ENCODE measurements at places on chromosomes 5 and 9. TPM values are rescaled to one million over a fixed set of nuclear protein-coding genes. Genes with fewer than 3 reads are reported as not detected.

GRCh38 chr5:83270311-83270710 is 193.0 kb downstream of the XRCC4 start:
- no peak for DNase-seq

The TEX48 gene
- not detected for total RNA-seq

The ARAP3 gene
- 2.6 TPM for total RNA-seq

The DBH gene
- not detected for total RNA-seq

The PRDM9 gene
- total RNA-seq: not detected

DNA sequence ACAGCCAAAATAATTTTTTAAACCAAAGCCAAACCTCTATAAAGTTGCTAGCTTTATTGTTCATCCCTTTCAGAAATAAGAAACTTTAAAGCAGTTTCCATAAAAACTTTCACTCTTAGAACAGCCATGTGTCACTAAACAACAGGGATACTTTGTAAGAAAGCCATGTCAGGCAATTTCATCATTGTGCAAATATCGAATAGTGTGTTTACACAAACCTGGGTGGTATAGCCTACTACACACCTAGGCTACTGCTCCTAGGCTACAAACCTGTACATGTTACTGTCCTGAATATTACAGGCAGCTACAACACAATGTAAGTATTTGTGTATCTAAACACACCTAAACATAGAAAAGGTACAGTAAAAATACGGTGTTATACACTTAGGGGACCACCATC is 59.9 kb downstream of the TLE1 start:
- no peak for DNase-seq

- DNase-seq: no peak
Observed at GRCh38 chr5:143319437-143320227, 83.9 kb downstream of the NR3C1 start.

- DNase-seq: no peak
Observed at GRCh38 chr9:130936285-130937117, 2.5 kb downstream of the FIBCD1 start.

The PCDHA11 gene
- 0.36 TPM for total RNA-seq

DNA sequence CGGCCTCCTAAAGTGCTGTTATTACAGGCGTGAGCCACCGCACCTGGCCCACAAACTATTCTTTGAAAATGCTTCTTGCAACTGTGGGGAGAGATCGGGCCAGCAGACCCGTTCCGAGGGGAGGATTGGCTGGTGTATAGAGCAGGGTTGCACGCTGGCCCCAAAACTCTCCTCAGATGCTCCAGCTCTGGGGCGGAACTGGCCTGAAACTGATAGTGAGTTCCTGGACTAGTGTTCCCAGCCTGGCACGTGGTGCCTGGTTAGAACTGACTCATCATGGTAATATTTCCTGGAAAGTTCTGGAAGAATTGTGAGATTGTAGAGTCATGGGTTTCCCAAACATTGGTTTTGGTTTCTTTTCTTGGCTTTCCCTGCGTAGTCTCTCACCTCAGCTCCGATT is 120.5 kb downstream of the FBXL7 start:
- DNase-seq: no peak

DNA sequence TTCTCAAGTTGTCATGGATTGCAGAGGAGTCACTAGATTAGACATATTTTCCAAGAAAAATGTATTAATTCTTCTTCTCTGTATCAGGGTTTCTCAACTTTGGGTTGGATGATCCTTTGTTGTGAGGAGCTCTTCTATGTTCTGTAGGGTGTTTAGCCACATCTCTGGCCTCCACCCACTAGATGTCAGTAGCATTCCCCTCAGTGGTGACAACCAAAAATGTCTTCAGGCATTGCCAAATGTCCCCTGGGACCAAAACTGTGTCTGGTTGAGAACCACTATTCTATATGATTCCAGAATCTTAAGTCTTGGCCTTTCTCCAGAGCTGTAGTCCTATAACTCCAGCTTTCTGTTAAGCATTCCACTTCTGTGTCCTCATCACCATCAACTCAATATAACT is 220.9 kb downstream of the KIAA0825 start:
- no peak for DNase-seq

DNA sequence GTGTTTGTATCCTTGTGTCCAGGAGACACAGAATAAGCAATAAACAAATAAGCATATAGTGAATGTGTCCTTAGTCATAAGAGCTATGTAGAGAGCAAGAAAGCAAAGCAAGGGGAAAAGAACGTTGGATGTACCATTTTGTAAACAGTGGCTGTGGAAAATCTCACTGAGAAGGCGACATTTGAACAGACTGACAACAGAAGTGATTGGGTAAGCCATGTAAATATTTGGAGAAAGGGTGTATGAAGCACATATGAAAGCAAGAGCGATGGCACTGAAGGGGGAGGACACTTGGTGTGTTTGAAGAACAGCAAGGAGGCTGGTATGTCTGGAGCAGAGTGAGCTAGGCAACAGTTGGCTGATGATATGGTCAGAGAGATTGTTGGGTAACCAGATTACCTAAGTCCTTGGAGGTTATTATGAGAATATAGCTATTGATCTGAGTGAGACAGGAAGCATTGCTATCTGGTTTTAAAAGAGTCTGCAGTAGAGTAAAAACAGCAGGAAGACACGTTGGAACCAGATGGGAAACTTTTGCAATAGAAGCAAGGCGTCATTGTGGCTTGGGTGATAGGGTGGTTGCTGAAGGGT is 115.5 kb upstream of the IL7R start:
- no peak for DNase-seq

DNA sequence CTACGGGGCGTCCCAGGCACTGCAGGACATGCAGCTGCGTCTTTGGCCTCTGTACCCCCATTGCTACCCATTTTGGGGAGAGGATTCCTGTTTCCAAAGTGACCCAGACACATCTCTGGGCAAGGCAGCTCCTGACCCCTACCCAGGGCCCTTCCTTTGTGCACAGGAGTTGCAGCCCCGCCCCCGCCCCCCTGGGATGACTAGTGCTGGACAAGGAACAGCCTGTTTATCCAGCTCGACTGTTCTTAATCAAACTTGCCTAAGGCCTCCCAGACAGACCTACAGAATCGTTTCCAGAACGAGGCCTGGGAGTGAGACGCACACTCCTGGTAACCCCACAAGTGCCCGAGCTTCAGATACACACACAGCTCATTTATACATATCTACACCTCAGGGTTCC is 13.2 kb downstream of the DIPK1B start:
- no peak for DNase-seq

The ECSCR gene
- total RNA-seq: 57.4 TPM

The ACTBL2 gene
- total RNA-seq: 0.12 TPM

The KLHL9 gene
- total RNA-seq: 17.7 TPM

The IFNA2 gene
- 0.75 TPM for total RNA-seq

GRCh38 chr5:15031180-15031579 is 159.6 kb upstream of the ANKH start:
- no peak for DNase-seq

DNA sequence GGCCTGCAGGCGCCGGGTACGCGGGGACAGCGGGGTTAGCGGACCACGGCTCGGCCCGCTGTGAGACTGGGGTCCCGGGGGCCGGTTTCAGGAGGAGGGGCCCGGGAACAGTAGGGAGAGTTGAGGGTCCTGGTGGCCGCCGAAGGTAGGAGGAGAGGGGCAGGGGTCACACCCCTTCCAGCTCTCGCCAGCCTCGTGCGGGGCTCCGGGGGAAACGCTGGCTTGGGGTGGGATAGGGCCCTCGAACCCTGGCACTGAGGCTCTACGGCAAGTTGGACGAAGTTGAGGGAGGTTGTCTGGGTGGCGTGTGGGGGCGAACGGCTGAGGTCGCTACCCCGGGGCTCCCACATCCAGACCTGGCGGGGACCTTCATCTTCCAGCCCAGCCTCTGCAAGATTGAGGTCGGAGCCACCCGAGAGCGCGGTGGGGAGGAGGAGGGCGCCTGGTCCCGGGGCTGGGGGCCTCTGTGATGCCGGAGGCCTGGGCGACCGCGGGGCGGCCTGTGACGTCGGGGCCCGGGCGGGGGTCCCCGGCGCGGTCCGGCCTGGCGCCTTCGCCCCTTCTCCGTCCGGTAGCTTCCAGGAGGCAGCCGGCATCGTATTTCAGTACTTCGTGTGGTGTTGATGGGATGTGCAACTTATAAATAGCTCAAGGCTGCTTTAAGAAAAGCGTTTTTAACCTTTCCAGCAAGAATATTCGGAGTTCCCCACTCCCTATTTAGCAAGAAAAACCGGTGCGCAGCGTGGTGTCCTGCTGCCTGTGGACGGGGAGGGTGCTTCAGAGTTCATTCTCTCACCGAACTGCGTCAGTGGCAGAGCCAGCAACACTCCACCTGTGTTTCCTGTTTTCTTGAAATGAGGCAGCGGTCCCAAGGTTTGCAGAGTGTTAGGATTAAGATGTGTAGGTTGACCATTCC is 902 bp downstream of the HABP4 start:
- no peak for DNase-seq

GRCh38 chr5:55290991-55291390 is 16.5 kb downstream of the DHX29 start:
- no peak for DNase-seq

The CENPK gene
- total RNA-seq: 1.0 TPM

DNA sequence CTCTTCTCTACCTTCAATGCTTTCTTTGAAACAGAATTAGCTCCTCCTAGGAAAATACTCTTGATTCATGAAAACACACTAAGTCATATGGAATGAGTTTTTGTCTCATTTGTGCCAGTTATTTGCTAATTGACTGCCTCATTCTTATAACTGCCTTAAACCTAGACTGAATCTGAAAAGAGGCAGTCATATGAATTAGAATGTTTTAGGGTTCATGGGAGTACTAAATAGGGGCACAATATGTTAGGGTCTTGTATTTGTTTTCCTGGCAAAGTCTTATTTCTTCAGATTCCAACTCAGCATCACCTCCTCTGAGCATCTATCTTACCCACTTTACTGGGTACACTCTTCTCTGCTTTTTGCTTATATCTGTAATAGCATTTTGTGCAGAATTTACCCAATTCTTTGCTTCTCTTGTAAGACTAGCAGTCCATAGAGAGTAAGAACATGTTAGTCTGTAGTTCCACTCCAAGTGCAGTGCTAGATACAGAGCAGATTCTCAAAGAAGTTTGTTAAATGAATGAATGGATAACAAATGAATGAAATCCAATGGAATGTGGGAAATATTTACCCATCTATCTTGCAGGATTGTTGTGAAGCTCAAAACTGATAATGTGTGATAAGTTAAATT is 43.9 kb upstream of the ALDH1A1 start:
- no peak for DNase-seq

The INSL6 gene
- total RNA-seq: not detected

The GLRA1 gene
- not detected for total RNA-seq

- DNase-seq: no peak
Observed at GRCh38 chr5:57442080-57442839, 40.4 kb downstream of the ACTBL2 start.

- no peak for DNase-seq
Observed at GRCh38 chr5:168826246-168826725, 247.1 kb upstream of the PANK3 start.

The PSD2 gene
- 0.12 TPM for total RNA-seq

DNA sequence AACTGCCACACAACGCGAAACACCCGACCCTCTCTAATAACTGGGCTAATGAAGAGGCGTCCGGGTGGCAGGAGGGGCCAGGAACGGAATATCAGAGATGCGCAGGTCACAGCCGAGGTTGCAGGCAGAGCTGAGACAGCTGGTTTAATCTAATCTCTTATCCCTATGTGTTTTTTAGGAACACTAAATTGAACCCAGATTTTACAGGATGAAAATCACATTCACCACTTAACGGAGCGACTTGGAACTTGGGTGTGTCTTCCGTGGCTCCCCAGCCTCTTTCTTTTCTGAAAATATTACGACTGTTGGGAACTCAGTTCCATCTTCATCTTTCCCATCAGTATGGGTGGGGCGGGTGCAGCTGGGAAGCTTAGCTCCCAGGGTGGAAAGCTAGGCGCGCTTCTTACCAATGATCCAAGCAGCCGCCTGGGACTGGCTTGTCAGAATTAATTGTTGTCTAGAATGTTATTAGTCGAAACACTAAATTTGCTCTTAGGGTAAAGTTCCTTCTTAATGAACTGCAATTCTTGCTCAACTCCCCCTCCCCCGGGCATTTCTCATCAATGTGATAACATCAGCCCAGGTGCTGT is 92.5 kb downstream of the IRX2 start:
- DNase-seq: no peak
